ENCODE measurements at places on chromosomes 12 and 14. TPM values are rescaled to one million over a fixed set of nuclear protein-coding genes. Genes with fewer than 3 reads are reported as not detected.

DNA sequence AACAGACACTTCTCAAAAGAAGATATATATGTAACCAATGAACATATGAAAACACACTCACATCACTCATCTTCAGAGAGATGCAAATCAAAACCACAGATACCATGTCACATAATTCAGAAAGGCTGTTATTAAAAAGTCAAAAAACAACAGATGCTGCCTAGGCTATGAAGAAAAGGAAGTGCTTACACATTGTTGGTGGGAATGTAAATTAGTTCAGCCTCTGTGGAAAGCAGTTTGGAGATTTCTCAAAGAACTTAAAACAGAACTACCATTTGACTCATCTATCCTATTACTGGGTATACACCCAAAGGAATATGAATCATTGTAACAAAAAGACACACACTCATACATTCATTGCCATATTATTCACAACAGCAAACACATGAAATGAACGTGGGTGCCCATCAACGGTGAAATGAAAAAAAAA is 35.1 kb downstream of the EIF2S3B start:
- DNase-seq: peak; percentile 82
- H3K4me3 ChIP-seq: no peak overlapping the region
- H3K36me3 ChIP-seq: no peaks in the 10 kb centered on the region
- peak overlapping the region; percentile 79 for H3K27ac ChIP-seq
- peaks cover 16% of the 10 kb centered on the region for H3K4me1 ChIP-seq

DNA sequence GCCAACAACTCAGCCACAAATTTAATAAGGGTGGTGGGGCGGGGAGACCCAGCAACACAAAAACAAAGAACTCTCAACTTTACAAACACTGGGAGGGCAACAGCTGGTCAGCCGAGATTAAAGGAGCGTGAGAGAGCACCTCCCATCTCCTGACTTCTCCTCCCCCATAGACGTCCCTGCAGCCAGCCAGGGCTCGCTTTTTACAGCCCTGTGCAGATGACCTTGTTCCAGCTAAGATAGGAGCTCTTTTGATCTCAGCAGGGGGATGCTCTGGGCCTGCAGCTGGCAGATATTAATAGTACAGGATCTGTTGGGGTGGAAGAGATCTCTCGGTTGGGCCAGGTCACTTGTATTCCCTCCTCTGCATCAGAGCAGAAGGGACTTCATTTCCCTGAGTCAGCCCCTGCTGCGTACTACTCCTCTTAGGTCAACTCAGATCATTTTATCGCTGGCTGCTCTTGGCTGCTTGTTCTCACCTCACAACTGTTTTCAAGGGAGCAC is 475.8 kb downstream of the RAD51B start:
- no peak for DNase-seq
- H3K4me3 ChIP-seq: no peak overlapping the region

The CATSPERB gene
- total RNA-seq: not detected

- H3K36me3 ChIP-seq: no peaks in the 10 kb centered on the region
- H3K4me3 ChIP-seq: no peak overlapping the region
- H3K27ac ChIP-seq: no peak overlapping the region
These were observed 95.9 kb downstream of the TTC7B start for GRCh38 chr14:90720336-90720735.

- H3K27ac ChIP-seq: no peak overlapping the region
- H3K4me1 ChIP-seq: no peaks in the 10 kb centered on the region
- DNase-seq: no peak
- H3K36me3 ChIP-seq: no peaks in the 10 kb centered on the region
- peaks cover 7% of the 10 kb centered on the region for H3K27me3 ChIP-seq
These were observed 148.7 kb downstream of the MDGA2 start for GRCh38 chr14:47526591-47527244.

The ADGRD1 gene
- total RNA-seq: not detected

DNA sequence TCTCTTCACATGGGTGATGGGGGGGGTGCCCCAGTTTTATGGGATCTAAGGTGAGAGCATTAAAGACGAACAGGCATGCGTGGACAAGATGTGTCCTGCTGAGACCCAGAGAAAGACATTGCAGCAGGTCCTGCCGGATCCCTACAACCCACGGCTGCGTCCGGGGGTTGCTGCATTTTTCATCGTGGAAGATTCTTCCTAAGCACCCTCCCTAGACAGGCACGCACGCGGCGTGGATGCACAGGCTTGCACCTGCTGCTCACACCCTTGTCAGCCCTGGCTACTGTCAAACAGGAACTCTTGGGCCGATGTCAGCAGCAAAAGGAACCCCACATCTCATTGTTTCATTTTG is 280.6 kb upstream of the RTL1 start:
- no peak overlapping the region for H3K4me3 ChIP-seq
- no peaks in the 10 kb centered on the region for H3K36me3 ChIP-seq
- no peaks in the 10 kb centered on the region for H3K4me1 ChIP-seq
- H3K27me3 ChIP-seq: no peaks in the 10 kb centered on the region
- no peak overlapping the region for H3K27ac ChIP-seq

DNA sequence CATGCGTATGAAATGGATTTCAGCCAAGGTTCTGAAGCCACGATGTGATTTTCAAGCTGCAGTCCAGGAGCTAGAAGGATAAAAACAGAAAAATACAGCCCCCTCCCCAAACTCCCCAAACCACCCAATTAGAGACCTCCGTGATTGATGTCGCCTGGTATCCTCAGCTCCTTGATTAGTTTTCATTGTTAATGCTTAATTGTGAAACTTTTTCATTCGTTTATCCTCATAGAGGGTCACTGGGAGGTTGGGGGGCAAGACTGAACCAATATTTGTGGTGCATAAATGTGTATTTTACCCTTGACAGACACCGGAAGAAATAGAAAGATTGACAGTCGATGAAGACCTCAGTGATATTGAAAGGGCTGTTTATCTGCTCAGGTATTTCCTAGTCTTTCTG is 1.6 kb downstream of the PPP4R4 start:
- no peak for DNase-seq
- H3K27ac ChIP-seq: no peak overlapping the region
- H3K36me3 ChIP-seq: no peaks in the 10 kb centered on the region
- H3K4me1 ChIP-seq: no peaks in the 10 kb centered on the region
- peaks cover 58% of the 10 kb centered on the region for H3K27me3 ChIP-seq

The KRT75 gene
- 38.5 TPM for total RNA-seq

The LRRK2 gene
- total RNA-seq: not detected

The GALNT8 gene
- total RNA-seq: not detected

DNA sequence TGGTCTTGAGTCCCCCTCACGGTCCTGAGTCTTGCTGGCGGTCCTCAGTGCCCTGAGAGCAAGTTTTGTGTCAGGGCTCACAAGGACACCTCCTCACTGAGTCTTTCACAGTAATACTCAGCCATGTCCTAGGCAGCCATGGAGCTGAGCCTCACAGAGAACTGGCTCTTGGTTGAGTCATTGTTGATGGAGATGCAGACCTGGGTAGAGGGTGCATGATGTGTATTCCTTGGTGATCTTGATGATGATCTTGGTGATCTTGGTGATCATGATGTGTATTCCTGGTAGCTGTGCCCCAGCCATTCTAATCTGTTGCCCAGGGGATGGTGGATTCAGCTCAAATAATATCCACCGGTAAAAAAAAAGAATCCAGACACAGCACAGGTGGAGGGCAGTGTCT is 495.4 kb downstream of the TMEM121 start:
- H3K27ac ChIP-seq: no peak overlapping the region
- DNase-seq: no peak
- H3K36me3 ChIP-seq: no peaks in the 10 kb centered on the region

GRCh38 chr14:38342803-38343202 is 86.9 kb upstream of the CLEC14A start:
- H3K4me1 ChIP-seq: peaks cover 16% of the 10 kb centered on the region
- no peaks in the 10 kb centered on the region for H3K27me3 ChIP-seq

DNA sequence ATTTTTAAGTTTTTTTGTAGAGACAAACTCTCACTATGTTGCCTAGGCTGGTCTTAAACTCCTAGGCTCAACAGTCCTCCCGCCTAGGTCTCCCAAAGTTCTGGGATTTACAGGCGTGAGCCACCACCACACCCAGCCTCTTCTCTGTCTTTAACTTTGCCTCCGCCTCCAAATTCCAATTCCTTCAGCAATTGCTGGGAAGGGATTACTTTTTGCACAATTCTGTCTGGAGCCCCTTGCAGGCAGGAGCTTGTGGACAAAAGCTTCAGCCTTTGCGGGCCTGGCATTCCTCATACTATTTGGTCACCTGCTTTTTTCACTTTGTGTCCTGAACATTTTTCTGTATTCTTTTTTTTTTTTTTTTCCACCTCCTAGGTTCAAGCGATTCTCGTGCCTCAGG is 26.0 kb downstream of the SH2B3 start:
- H3K4me1 ChIP-seq: peaks cover 26% of the 10 kb centered on the region
- H3K27ac ChIP-seq: peak overlapping the region; percentile 23
- no peak for DNase-seq
- no peaks in the 10 kb centered on the region for H3K27me3 ChIP-seq
- H3K36me3 ChIP-seq: no peaks in the 10 kb centered on the region

DNA sequence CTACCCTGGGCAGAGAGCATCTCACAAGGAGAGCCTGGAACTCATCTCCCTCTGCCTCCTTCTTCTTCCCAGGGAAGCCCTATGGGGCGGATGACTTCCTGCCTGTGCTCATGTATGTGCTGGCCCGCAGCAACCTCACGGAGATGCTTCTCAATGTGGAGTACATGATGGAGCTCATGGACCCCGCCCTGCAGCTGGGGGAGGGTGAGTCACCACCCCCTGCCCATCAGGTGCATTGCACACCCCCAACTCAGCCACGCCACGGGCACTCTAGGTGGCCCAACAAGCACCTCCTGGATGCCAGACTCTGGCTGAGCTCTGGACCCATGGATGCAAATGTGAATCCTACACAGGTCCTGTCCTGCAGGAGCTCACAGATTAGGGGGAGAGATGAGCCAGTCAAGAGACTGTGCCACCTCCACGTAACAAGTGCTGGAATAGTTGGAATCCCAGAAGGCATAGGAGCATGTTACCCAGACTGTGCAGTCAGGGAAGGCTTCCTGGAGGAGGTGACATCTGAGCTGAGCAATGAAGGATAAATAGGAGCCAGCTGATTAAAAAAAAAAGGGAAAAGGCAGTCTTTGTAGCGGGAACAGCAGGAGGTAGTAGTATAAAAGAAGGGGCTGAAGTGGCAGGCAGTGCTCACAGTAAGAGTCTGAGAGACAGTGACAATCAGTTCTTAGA is 71.9 kb downstream of the LGMN start:
- DNase-seq: no peak
- peaks cover 10% of the 10 kb centered on the region for H3K4me1 ChIP-seq
- H3K36me3 ChIP-seq: no peaks in the 10 kb centered on the region
- no peaks in the 10 kb centered on the region for H3K27me3 ChIP-seq
- no peak overlapping the region for H3K4me3 ChIP-seq

DNA sequence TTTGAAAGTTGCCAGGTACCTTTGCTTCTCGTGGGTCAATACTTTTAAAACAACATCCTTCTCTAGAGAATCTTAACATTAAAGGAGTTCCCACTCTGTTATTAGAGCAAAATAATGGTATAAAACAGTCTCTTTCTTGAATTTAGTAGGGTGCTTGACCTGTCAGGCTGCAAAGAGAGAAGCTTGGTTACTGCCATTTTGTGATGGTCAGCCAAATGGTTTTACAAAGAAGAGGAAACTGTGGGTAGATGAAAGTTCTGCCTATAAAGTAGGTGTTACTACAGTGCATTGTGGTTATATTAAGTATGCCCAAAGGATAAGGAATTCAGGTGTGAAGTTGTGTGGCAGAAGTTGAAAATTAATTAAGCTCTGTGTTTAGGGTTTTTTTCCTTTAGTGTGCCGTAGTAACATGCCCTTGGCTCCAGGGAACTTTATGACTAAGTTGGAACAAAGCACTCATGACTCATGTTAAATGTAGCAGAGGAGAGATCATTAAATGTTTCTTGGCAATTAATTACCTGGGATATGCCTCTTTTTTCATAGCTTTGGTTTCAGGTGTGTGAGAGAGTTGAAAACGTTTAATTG is 354.0 kb upstream of the KITLG start:
- DNase-seq: peak; percentile 78
- H3K4me1 ChIP-seq: peaks cover 23% of the 10 kb centered on the region
- no peaks in the 10 kb centered on the region for H3K27me3 ChIP-seq
- peak overlapping the region; percentile 59 for H3K27ac ChIP-seq
- no peak overlapping the region for H3K4me3 ChIP-seq

The TMPRSS12 gene
- not detected for total RNA-seq

GRCh38 chr12:105852951-105853350 is 285.8 kb downstream of the NUAK1 start:
- H3K27me3 ChIP-seq: no peaks in the 10 kb centered on the region
- H3K36me3 ChIP-seq: no peaks in the 10 kb centered on the region
- DNase-seq: no peak
- H3K27ac ChIP-seq: no peak overlapping the region

DNA sequence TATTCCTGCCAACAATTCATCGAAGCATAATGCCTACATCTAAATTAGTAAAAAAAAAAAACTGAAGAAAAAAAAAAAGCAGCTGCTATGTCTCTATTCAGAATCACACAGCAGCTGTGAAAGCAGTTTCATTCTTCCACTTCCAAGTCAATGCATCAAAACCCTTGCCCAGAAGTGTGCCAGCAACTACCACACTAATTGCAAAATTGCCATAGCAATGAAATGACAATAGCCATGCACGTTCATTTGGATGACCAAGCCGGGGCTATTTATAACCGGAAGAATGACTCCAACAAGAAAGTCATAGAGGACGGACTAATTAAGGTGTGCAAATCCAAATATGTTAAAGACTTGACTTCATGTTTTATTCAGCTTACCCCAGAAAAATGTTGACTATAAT is 42.5 kb downstream of the SLC2A13 start:
- DNase-seq: no peak
- H3K36me3 ChIP-seq: no peaks in the 10 kb centered on the region
- H3K4me1 ChIP-seq: no peaks in the 10 kb centered on the region
- no peaks in the 10 kb centered on the region for H3K27me3 ChIP-seq

DNA sequence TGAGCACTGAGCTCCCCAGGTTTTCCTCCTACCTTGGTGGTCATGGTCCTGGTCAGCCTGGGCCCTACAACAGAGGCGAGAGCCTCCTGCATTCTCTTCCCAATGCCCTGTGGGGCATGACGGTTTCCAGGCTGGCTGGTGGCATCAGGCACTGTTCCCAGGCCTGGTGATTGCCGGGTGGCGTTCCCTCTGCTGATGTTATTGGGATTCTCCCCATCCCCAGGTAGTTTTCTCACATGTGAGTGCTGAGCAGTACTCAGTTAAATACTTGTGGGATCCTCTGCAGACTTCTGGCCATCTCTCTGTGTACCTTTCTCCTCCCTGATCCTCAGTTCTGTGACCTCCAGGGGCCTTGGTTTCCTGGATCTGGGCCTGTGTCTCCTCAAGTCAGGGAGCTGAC is 15.8 kb downstream of the C1R start:
- no peak overlapping the region for H3K27ac ChIP-seq
- no peak overlapping the region for H3K4me3 ChIP-seq
- no peak for DNase-seq
- peaks cover 15% of the 10 kb centered on the region for H3K4me1 ChIP-seq
- H3K27me3 ChIP-seq: no peaks in the 10 kb centered on the region
- no peaks in the 10 kb centered on the region for H3K36me3 ChIP-seq

- H3K4me1 ChIP-seq: no peaks in the 10 kb centered on the region
- DNase-seq: no peak
- H3K36me3 ChIP-seq: no peaks in the 10 kb centered on the region
- no peaks in the 10 kb centered on the region for H3K27me3 ChIP-seq
- H3K4me3 ChIP-seq: no peak overlapping the region
These were observed 210.1 kb downstream of the SLC41A2 start for GRCh38 chr12:104747955-104748354.

- no peak overlapping the region for H3K27ac ChIP-seq
- no peaks in the 10 kb centered on the region for H3K4me1 ChIP-seq
- DNase-seq: peak; percentile 72
- no peaks in the 10 kb centered on the region for H3K27me3 ChIP-seq
- H3K4me3 ChIP-seq: no peak overlapping the region
These were observed 16.1 kb downstream of the PIGH start for GRCh38 chr14:67583711-67584644.

The KRT2 gene
- 0.23 TPM for total RNA-seq

The NFYB gene
- total RNA-seq: 20.6 TPM

- no peak overlapping the region for H3K4me3 ChIP-seq
- no peak for DNase-seq
- H3K27ac ChIP-seq: no peak overlapping the region
- H3K36me3 ChIP-seq: no peaks in the 10 kb centered on the region
- no peaks in the 10 kb centered on the region for H3K4me1 ChIP-seq
These were observed 30.5 kb downstream of the ANO2 start for GRCh38 chr12:5914387-5915149.
